Suprapubic skin (tissue), 4 donors: ENCODE measurements at places on chromosomes 6 and 20.

DNA sequence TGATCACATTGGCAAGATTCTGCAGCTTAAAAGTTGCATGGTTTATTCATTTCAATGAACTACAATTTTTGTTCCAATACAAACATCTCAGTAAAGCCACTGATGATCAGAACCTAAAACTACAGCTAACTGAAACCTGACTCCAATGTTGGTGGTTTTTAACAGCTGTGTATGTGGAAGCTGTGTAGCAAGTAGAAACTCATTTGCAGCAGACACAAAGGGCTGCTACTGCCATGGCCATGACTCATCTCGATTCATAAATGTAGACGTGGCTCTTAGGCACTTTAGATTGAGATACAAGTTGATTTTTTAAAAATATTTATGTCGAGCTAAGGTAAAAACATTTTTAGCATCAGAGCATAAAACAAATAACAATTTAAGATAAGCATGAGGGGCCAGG lies 19.5 kb upstream of the MAP3K4 start:
- no peak overlapping the region for H3K27ac ChIP-seq
- H3K36me3 ChIP-seq = no peaks in the 10 kb centered on the region
- H3K4me1 ChIP-seq = peaks cover 32% of the 10 kb centered on the region

DNA sequence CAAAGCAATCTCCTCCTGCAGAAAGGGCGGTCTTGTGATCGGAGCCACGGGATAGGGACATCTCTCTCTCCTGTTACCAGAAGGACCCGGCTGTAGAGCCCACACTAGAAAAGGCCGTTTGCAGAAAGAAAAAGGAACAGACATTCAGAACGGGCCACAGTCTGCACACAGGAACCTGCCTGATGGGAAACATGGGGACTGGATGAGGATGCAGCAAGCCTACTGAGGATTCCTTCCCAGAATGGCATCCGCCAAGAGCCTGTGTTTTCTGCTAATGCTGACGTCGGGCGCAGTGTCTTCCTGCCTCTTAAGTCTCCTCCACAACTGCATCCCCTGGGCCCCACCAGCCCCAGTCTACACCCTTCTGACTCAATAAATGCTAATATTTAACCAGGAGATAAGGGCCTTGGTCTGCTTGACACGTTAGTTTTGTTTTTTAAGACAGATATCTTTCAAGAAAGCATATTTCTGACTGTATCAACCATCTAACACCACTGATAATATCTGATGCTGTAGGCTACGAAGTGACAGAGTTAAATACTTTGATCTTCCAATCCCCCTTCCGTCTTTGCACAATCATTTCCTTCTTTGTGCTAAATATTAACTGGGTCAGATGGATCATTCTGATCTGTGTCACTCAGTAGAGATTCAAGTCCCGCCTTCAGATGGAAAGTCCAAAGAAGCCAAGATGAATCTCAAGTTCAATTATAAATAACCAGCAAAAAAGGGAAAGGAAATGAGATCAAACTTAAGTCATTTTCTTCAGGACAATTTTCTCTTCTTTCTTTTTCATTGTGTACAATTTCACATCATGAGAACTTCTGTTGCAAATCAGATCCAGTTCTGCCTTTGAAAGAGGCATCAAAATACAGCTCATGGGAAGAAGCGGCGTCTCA lies 20.7 kb downstream of the FAM50B start:
- no peak for DNase-seq
- H3K27ac ChIP-seq = peak overlapping the region; percentile 21
- peaks cover 15% of the 10 kb centered on the region for H3K4me1 ChIP-seq
- H3K4me3 ChIP-seq = no peak overlapping the region

DNA sequence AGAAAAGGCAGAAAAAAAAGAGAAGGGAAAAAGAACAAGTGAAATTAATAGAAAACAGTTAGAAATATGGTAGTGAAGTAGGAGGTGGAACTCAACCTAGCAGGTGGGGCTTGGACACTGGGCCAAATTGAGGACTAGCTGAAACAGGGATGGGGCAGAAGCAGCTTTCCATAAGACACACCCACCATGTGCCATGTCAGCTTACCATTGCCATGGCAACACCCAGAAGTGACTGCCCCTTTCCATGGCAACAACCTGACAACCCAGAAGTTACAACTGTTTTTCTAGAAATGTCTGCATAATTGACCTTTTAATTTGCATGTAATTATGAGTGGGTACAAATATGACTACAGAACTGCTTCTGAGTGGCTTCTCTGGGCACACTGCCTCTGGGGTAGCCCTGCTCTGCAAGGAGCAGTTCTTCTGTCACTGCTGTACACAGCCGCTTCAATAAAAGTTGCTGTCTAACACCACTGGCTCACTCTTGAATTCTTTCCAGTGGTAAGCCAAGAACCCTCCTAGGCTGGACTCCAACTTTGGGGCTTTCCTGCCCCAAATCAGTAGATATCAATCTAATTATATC lies 35.9 kb upstream of the SLC24A3 start:
- DNase-seq = no peak
- H3K4me1 ChIP-seq = no peaks in the 10 kb centered on the region
- no peaks in the 10 kb centered on the region for H3K36me3 ChIP-seq
- H3K4me3 ChIP-seq = no peak overlapping the region
- no peak overlapping the region for H3K27ac ChIP-seq

DNA sequence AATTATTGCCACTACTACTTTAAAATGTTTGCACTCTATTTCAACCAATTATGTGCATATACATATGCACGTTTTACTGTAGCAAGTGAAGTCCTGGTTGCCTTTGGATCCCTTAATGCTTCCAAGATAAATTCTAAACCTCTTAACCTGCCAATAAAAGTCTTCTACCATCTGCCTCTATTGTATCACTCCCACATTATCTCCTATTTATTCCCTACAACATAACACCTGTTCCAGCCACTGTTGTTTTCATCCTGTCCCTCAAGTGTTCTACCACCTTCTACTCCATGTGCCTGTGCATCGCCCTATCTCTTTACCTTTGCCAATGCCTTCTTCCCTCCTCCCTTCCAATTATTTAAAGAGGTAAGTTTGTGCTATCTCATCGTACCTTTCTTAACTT lies 499.0 kb upstream of the RNF217 start:
- DNase-seq = no peak
- H3K27ac ChIP-seq = no peak overlapping the region
- H3K27me3 ChIP-seq = no peaks in the 10 kb centered on the region
- H3K36me3 ChIP-seq = no peaks in the 10 kb centered on the region
- no peak overlapping the region for H3K4me3 ChIP-seq

GRCh38 chr20:24584538-24585356 lies 115.3 kb downstream of the SYNDIG1 start:
- DNase-seq = no peak
- no peaks in the 10 kb centered on the region for H3K36me3 ChIP-seq
- H3K4me3 ChIP-seq = no peak overlapping the region

- no peak overlapping the region for H3K4me3 ChIP-seq
- H3K4me1 ChIP-seq = peaks cover 10% of the 10 kb centered on the region
- H3K36me3 ChIP-seq = no peaks in the 10 kb centered on the region
- H3K27me3 ChIP-seq = no peaks in the 10 kb centered on the region
- no peak for DNase-seq
Measured at GRCh38 chr6:161889324-161889723, 615.5 kb upstream of the AGPAT4 start.

GRCh38 chr6:1255636-1256365 lies 56.1 kb upstream of the FOXQ1 start:
- no peak for DNase-seq
- H3K36me3 ChIP-seq = no peaks in the 10 kb centered on the region
- H3K27me3 ChIP-seq = peaks cover 3% of the 10 kb centered on the region

DNA sequence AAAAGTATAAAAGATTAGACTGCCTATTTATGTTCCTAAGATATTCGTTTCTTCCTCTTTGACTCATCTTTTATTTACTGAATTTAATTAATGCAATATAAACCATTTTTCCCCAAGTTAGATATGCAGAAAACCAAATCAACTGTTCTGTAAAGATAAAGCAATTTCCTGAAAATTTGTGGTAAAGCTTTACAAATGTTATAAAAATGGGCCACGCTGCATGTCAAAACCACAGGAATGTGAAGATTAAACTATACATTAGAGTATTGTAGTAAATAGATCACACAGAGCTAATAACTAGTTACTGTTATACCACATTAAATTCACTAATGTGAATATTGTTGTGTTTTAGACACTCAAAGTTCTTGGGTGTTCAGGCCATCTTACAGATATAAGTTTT lies 83.4 kb downstream of the OPN5 start:
- H3K4me3 ChIP-seq = no peak overlapping the region
- H3K27ac ChIP-seq = no peak overlapping the region
- H3K4me1 ChIP-seq = no peaks in the 10 kb centered on the region
- no peaks in the 10 kb centered on the region for H3K36me3 ChIP-seq
- H3K27me3 ChIP-seq = no peaks in the 10 kb centered on the region

DNA sequence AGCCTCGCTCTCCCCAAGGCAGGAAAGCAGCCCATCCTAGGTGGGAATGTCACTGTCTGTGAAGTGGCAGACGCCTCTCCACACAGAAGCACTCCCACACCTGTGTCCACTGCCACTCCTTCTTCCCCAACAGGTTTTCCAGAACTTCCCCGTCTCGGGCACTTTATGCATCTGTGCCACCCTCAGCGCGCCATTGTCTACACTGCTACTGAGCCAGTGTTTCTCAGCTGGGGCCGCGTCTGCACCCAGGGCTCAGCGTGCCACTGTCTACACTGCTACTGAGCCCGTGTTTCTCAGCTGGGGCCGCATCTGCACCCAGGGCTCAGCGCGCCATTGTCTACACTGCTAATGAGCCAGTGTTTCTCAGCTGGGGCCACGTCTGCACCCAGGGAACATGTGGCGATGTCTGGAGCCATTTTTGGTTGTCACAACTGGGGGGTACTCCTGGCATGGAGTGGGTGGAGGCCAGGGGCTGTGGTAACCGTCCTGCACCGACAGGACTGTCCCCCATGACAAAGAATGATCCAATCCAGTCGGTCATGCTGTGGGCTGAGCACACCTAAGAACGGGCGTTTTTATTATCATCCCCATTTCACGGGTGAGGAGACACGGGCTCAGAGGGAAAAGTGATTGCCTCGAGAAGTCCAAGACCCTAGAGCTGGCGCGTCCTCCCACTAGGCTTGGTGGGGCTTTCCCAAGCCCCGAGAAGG lies 41.7 kb upstream of the ZBP1 start:
- H3K36me3 ChIP-seq = peaks cover 21% of the 10 kb centered on the region
- no peaks in the 10 kb centered on the region for H3K27me3 ChIP-seq
- H3K4me3 ChIP-seq = no peak overlapping the region
- H3K4me1 ChIP-seq = peaks cover 28% of the 10 kb centered on the region
- DNase-seq = peak; percentile 72

DNA sequence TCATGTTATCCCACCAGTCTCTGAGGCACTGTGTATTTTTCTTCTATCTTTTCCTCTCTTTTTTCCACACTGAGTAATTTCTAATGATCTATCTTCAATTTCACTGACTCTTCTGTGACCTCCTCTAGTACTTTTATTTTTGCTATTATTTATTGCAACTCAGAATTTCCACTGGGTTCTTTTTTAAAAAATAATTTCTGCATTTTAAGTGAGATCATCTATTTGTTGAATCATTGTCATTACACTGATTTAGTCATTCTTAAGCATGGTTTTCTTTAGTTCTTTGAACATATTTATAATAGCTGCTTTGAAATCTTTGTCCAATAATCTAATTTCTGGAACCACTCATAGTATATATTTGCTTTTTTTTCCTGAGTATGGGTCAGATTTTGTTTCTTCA lies 96.7 kb upstream of the SLC22A16 start:
- H3K27ac ChIP-seq = no peak overlapping the region
- no peaks in the 10 kb centered on the region for H3K27me3 ChIP-seq
- DNase-seq = no peak
- H3K4me3 ChIP-seq = no peak overlapping the region
- H3K36me3 ChIP-seq = no peaks in the 10 kb centered on the region

- H3K27me3 ChIP-seq = peaks cover 37% of the 10 kb centered on the region
- H3K27ac ChIP-seq = no peak overlapping the region
- H3K4me3 ChIP-seq = peak overlapping the region; percentile 39
- H3K36me3 ChIP-seq = no peaks in the 10 kb centered on the region
- peaks cover 16% of the 10 kb centered on the region for H3K4me1 ChIP-seq
Measured at GRCh38 chr6:44002067-44002592, 125.1 kb downstream of the MRPL14 start.

GRCh38 chr20:38133680-38134426 lies 31.2 kb downstream of the TGM2 start:
- no peak for DNase-seq
- no peaks in the 10 kb centered on the region for H3K4me1 ChIP-seq
- peaks cover 5% of the 10 kb centered on the region for H3K27me3 ChIP-seq
- no peaks in the 10 kb centered on the region for H3K36me3 ChIP-seq
- H3K27ac ChIP-seq = no peak overlapping the region

GRCh38 chr20:4544765-4545164 lies 176.9 kb upstream of the PRND start:
- no peaks in the 10 kb centered on the region for H3K36me3 ChIP-seq
- H3K27me3 ChIP-seq = no peaks in the 10 kb centered on the region
- H3K4me1 ChIP-seq = no peaks in the 10 kb centered on the region
- H3K4me3 ChIP-seq = no peak overlapping the region

- no peaks in the 10 kb centered on the region for H3K36me3 ChIP-seq
- H3K27ac ChIP-seq = no peak overlapping the region
- no peaks in the 10 kb centered on the region for H3K4me1 ChIP-seq
- no peak overlapping the region for H3K4me3 ChIP-seq
- DNase-seq = no peak
- H3K27me3 ChIP-seq = no peaks in the 10 kb centered on the region
Measured at GRCh38 chr6:146650799-146651481, 52.2 kb downstream of the ADGB start.

- H3K4me3 ChIP-seq = no peak overlapping the region
- no peaks in the 10 kb centered on the region for H3K27me3 ChIP-seq
- H3K27ac ChIP-seq = no peak overlapping the region
- DNase-seq = no peak
- peaks cover 65% of the 10 kb centered on the region for H3K4me1 ChIP-seq
Measured at GRCh38 chr20:25252686-25253421, 5.0 kb downstream of the PYGB start.

- H3K4me1 ChIP-seq = peaks cover 9% of the 10 kb centered on the region
- no peak overlapping the region for H3K27ac ChIP-seq
- no peak overlapping the region for H3K4me3 ChIP-seq
- H3K27me3 ChIP-seq = no peaks in the 10 kb centered on the region
Measured at GRCh38 chr20:57772349-57772964, 62.6 kb upstream of the PMEPA1 start.

GRCh38 chr20:25035921-25036320 lies 22.0 kb downstream of the ACSS1 start:
- H3K4me1 ChIP-seq = peaks cover 78% of the 10 kb centered on the region
- H3K27ac ChIP-seq = peak overlapping the region; percentile 35
- no peaks in the 10 kb centered on the region for H3K27me3 ChIP-seq
- DNase-seq = no peak
- no peaks in the 10 kb centered on the region for H3K36me3 ChIP-seq
- no peak overlapping the region for H3K4me3 ChIP-seq

DNA sequence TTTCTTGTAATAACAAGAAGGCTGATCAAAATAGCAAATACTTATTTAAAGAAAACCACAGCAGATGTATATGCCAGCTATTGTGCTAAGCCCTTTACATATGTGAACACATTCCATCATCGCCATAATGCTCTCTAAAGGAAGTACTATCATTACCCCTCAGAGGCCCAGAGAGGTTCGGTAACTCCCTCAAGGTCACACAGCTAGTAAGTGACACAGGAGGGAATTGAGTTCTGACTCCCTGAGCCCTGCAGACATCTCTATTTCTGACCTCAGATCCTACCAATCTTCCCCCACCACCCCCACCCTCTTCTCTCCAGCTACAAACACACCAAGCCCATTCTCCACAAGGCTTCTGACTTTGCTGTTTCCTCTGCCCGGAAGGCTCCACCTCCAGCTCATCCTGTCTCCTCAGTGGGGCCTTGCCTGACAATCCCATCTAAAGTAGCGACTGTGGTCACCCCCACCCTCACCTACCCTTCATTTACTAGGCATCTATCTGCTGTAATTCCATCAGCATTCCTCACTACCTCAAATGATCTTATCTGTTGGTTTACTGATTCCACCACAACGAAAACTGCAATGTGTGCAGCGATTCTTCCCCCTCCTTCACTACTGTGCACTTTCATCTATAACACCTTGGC lies 234.5 kb downstream of the LRFN2 start:
- H3K4me3 ChIP-seq = no peak overlapping the region
- no peak for DNase-seq
- no peaks in the 10 kb centered on the region for H3K4me1 ChIP-seq
- H3K36me3 ChIP-seq = no peaks in the 10 kb centered on the region
